GM10248 (cell line): ENCODE measurements at places on chromosomes 13 and 19.

DNA sequence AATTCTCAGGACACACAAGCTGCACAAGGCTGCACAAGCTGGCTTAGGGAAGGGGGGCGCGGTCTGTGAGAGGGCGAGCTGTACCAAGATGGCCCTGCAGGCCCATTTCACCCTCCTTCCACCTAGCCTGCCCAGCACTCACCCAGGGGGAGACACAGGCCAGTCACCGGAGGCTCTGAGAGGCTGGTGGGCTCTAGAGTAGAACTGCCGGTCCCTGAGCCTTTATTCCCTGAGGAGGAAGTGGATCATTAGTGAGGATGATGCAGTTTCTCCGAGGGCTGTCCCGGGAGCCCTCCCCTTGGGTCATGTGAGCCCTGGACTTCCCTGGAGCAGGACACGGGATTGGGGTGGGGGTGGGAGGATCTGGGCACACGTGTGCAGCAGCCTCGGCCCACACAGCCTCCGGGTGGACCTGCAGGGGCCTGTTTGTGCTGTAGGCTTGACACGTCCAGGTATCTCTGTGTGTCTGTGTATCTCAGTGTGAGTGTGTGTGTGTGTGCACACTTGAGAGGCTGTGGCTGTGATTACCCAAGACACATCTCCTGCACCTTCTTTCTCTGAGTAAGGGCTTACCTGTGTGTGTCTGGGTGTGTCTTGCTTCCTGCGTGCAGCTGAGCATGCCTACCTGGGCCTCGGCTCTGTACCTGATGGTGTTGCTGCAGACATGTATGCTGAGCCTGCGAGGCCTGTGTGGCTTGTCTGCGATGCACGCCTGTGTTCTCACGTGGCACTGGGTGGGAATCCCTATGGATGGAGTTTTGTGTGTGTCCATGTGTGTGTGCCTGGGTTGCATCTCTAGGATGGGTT, at the start of gene ACP5:
TSS of gene ACP5 (minus strand) at position 195 of the 807 bp plus-strand sequence. CDS start 328 bp downstream, outside the sequence.
- DNase-seq, result no peak

DNA sequence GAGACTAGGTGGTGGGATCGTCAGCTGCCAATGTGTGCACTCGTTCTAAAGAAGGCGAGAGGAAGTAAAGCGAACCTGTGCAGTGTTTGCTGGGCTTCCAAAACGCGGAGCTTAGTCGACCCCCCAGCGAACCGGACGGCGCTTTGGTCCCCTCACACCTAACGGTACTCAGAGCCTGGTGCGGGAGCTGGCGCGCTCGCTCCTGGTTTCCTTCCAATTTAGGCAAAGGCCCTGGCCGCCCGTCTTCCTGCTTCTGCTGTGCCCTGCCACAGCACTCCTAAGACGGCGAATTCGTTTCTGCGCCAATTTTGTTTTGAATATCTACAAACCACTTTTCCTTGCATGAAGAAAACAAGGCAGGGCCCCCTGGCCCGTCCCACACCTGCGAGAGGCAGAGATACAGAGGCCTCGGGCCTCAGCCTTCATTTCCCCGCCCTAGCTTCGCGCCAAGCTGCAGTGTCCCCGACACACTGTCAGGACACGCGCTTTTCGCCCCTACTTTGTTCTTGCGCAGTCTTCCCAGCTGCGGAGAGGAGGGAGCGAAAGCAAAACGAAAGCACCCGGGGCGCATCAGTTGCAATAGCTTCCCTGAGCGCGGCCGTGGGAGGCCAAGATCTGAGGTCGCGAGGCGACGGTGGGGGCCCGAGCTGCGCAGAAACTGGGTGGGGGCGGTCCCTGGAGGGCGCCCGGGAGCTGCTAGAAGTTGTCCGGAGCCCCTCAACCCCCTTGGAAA, 111.9 kb downstream of the KCNRG start:
- DNase-seq, result no peak

DNA sequence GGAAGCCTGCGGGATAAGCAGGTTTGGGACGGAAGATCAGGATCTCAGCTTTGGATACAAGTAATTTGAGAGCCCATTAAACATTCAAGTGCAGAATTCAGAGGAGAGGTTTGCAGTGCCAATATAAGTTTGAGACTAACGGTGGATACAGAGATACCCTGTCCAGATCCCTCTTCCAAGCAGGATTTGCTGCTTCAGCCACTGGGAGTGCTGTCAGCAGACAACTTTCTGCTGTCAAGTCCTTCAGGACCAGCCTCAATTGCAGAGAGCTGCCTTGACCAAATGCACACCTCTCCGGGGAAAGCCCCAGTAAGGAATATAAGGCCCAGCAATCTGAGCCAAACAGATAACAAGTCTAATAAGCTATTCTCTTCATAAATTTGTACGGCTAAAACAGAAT, 46.1 kb upstream of the ZNF780A start:
- DNase-seq, result no peak

GRCh38 chr13:77521595-77522367, 13.7 kb upstream of the SCEL start:
- no peak for DNase-seq

DNA sequence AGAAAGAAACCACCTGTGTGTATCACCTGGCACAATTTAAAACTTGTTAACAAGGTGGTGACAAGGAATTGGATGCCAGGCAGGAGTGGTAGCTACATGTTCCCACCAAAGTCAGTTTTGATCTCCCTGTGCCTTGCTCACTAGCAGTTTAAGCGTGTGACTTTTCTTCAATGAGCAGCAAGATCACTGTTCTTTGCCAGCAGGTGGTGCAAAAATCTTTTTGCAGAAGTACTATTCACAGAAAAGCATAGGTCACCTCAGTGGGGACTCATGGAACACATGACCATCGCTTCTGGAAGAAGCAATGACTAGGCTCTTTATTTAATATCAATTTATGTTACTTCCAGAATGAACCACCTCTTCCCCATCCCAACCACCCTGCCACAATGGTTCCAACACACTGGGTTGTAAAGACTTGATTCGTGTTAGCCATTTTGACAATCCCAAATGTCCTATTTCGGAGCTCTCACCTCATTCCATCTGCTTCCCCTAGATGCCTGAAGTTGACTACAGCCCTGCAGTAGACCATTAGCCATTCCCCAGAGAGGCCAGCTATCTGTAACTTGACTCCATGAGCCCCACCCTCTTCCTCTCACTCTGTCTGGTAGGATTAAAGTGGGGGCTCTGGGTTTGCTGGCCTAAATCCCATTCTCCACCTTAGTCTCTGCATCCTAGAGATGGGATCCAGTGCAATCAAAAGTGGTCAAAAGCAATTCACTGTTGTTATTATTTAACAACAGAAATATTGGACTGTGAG, 59.1 kb upstream of the TNFRSF19 start:
- DNase-seq, result peak; percentile 58

- DNase-seq, result no peak
These were observed 17.0 kb upstream of the TMEM255B start for GRCh38 chr13:113742000-113742441.

DNA sequence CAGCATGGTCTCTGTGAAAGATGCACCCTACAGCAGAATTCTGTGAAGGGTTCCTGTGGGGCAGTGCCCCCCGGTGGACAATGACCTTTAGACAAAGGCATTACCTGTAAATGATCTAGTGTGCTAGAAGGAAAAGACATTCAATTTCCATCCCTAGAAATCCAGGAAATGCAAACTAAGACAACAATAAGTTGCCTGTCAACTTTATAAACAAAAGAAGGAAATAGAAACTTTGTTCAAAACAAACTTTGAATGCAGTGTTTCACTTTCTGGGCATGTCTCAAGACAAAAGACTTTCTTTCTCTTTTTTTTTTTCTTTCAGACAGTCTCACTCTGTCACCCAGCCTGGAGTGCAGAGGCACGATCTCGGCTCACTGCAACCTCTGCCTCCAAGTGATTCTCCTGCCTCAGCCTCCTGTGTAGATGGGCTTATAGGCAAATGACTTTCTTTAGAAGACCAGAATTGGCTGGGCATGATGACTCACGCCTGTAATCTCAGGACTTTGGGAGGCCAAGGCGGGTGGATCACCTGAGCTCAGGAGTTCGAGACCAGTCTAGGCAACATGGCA, 15.5 kb downstream of the TEX101 start:
- DNase-seq, result no peak

DNA sequence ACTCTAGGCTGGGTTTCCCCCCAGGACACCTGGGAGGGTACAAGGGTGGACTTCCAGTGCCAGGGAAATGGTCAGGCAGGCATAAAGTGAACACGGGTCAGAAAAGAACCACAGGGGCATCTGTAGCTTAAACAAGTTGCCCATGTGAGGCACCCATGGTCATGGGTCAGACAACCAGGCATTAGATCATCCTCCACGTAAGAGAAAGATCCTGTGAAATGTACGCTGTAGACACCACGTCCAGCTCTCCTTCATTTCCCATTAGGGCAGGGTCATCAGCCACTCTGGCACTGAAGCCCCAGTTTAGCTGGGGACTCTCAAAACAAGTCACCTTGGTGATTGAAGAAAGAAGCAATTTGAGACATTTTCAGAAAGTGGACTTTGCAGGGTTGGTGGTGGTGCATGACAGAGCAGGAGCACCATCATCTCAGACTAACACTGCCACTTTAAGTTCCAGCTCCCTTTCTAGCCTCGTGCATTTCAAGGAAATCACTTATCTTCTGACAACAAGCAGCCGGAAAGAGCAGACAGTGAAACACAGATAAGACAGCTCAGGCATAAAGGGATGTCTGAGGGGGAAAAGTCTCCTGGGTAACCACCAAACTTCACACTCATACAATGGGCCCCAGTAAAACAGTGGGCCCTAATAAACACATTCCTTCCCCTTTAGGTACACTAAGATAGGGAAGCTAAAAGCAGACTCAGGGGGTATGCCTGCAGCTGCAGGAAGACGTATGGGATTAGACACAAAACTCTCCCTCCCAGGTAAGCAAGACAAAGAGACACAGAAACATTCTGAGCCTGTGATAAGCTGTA, 16.1 kb upstream of the SIGLEC6 start:
- no peak for DNase-seq

DNA sequence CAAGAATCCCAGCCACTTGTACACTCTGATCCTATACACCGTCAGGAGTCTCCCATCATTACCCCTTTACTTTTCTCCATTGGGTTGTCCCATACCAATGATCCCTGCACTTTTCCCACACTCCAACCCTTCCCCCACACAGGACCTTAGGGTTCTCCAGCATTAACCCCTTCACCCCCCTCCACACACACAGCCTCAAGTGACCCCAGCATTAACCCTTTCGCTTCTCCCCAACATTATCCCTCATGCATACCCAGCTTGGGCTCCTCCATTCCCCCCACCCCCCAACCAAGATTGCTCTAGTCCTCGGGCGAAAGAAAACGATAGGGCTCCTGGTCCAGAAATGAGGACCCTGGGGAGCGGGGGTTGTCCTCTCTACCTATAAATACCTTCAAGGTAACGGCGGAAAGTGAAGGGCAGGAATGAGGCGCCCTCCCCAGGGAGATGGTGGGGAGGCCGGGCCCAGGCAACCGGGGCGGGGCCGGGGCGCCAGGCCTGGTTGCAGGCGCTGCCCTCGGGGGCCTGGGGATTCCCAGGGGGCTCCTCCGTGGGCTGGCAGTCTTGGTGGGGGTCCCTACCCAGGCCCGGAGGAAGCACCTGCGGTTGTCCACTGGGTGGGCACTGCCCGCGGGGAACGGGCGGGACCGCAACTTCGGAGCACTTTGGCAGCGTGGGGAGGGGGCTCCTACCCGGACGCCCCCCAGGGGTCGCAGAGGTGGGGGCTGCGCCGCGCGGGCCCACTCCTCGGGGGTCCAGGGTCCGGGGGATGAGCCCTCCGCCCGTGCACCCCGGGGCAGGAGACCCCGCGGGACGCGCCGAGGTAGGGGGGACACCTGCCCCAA, 757 bp downstream of the WIZ start:
- peak; percentile 57 for DNase-seq

DNA sequence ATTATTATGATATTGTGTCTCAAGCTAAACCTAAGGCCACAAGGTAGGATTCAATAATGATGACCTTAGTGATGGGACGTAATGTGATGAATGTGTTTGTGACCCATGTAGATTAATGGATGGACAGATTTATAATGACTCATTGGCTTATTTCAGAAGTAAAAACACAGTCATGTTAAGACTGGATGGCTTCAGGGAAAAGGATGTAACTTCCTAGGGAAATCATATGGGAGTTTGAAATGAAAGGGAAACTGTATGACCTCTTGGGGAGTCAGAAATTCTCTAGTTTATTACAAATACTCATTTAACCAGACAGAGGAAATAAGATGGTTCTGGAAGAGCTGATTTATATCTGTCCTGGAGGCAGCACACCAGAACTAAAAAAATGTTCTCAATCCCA, 2.9 kb downstream of the EDNRB start:
- no peak for DNase-seq
